ENCODE measurements at places on chromosomes 7 and 10.

GRCh38 chr10:65419629-65420028 lies 1506.2 kb upstream of the LRRTM3 start:
- no peak for DNase-seq

DNA sequence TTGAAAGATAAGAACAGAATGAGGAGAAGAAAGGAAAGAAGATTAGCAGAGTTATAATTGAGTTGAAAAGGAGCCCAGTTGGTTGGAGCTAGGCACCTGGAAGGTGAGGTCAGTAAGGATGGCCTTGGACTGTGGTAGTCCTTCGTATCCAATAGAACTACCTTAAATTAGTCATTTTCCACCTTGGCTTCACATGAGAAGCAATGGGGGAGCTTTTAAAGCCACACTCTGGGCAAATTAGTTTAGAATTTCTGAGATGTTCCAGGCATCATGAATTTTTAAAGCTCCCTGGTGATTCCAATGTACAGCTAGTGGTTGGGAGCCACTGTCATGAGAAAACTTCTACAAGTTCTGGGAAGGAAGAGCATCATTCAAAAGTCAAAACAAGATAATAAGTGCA lies 27.3 kb upstream of the CYP3A5 start:
- no peak for DNase-seq

GRCh38 chr7:158063850-158064610 lies 523.6 kb downstream of the PTPRN2 start:
- DNase-seq: no peak

DNA sequence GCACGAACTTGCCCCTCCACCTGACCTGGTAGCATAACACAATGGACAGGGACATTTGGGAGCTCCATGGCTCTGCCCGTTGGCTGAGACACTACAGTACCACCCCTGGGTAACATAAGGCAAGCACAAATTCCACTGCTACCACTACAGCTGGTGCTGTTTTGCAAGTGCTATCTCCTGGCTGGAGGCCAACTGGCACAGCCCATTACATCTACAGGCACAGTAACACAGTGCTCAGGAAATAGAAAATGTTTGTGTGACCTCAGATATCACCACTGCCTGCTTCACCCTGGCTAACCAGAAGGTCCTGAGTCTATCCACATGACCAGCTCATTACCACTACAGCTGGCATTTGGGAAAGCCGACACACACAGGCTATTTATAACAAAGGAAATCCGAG lies 631.1 kb upstream of the MBL2 start:
- no peak for DNase-seq

DNA sequence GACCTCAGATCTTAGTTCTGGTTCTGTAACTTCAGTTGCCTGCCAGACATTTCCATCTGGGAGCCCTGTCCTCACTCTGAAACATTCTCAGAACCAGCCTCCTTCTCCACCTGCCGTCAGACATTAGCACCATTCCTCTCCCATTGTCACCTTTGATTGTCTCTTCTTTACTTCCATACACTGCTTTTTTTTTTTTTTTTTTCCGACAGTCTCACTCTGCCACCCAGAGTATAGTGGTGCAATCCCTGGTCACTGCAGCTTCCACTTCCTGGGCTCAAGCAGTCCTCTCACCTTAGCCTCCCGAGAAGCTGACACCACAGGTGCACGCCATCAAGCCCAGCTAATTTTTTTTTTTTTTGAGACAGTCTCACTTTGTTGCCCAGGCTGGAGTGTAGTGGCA lies 21.1 kb upstream of the HIPK2 start:
- no peak for DNase-seq

DNA sequence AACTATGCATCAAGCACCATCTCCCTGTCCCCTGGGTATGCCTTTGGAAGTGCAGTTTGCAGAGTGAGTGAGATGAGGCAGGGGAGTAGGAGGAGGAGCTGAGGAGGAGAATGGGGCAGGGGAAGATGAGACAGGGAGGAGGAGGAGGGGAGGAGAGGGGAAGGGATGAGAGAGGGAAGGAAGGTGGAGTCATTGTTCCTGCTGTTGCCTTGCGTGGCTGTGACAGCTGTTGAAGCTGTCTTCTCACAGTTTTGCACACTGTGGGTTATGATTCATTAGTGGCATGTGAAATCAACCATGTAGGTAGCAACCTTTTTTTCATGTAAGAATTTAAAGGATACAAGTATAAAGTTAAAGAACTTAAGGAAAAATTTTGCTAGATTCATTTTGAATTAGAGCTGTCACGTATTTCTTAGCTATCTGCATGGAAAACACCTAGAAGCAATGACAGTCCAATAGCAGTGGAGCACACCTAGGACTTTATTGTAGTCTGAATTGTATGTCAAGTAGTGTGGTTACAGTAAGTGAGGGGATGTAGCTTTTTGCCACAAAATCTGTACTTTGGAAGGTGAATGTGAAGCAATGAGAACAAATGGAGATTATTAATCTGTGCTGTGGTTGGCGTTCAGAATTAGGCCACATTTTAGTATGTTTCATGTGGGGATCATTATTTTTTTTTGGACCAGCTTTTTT lies 21.7 kb downstream of the CCM2 start:
- DNase-seq: no peak

- no peak for DNase-seq
These were observed 29.9 kb downstream of the ZC3HC1 start for GRCh38 chr7:130021105-130021834.

DNA sequence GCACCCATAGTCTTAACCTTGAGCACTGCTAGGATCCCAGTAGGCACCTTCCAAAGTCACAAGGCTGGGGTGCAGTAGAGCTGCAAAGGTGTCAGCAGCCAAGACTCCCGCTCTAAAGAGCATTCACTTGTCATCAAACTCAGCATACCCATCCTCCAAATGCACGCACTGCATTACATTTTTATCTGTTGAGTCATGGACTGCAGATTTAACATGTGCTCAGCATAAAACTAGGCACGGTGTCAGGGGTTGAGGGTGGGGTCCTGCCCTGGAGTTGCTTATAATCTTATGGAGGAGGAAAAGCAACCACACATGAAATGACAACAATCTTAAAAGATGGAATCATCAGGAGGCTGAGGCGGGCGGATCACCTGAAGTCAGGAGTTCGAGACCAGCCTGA lies 102.6 kb downstream of the PARP12 start:
- DNase-seq: no peak

DNA sequence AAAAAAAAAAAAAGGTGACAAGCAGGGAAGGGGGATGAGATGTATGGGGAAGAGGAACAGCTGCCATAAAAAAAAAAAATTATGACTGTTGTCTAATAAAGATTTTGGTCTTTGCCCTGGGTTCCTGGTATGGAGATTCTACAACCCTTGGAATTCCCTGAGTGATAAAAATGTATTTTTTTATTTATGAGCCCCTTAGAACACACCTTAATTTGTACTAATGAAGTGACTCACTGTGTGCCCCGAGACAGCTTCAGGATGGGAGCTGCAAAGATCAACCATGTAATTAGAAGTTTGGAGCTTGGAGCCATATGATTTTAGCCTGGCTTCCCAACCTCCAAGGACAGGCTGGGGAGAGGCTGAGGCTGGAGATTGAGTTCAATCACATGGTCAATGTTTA lies 69.7 kb downstream of the NHLRC2 start:
- DNase-seq: no peak

DNA sequence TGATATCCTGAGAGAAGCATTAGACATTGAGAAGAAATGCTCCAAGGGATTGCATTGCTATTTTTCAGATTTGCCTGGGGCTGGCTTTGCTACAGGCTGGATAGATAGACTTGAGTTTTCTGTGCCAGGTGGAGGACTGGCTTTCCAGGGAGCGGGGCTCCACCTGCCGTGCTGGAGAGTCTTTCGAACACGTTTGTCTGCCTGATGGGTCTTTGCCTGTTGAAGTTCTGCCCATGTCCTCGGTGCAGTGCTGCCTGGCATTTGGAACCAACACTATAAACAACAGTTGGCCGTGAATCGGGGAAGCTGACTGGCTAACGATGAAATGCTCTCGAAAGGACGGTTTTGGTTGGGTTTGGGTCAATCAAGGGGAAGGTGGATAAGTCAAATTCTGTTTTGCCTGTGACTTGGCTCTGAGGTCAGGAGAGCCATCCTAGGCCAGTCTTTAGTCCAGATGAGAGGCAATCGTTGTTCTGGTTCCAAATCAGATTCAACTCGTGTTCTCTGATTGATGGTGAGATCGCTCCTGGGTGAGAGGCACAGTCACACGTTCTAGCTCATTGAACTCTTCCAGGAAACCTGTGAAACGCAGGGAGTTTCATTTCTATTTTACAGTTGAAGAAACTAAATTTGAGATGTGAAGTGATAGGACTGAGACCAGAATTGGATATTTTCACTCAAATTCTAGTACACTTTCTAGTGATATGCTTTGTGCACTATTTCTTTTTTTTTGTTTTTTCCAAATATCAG lies 599.0 kb downstream of the TYW1 start:
- DNase-seq: no peak

DNA sequence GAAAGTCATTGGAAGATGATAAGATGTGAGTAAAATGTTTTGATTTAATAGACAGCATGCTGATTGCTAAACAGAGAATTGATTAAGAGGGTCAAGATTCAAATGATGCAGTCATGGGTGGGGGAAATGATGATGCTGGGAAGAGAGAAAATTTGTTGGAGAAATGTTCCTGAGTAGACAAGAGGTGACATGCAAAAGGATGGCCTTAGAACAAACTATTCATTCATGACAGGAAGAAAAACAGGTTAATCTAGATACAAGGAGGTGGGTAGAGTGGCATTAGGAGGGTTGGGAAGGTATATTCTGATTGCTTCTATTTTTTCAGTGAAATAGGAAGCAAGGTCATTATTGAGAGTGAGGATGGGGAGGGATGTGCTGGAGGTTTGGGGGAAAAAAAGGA lies 146.7 kb downstream of the SEM1 start:
- no peak for DNase-seq

GRCh38 chr10:114166043-114166442 lies 8.0 kb downstream of the CCDC186 start:
- DNase-seq: no peak

DNA sequence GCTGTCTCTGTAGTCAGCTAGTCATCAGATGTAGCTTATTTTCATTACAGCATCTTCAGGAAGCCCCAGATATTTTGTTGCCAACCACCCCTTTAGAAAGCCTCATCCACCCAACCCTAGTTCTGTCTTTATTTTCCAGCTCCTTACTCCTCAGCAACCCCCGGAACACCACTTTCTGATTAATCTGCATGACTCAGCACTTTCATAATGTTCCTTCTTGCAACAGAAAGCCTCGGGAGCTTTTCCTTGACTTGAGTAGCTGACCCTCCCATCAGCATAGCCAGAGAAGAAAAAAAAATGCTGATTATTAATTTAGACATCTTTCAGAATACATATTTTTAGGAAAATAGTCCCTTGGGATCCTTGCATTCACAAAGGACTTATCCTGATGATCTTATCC lies 244.0 kb upstream of the CXCL12 start:
- no peak for DNase-seq

- no peak for DNase-seq
These were observed 37.3 kb downstream of the ZCCHC24 start for GRCh38 chr10:79407811-79408795.

DNA sequence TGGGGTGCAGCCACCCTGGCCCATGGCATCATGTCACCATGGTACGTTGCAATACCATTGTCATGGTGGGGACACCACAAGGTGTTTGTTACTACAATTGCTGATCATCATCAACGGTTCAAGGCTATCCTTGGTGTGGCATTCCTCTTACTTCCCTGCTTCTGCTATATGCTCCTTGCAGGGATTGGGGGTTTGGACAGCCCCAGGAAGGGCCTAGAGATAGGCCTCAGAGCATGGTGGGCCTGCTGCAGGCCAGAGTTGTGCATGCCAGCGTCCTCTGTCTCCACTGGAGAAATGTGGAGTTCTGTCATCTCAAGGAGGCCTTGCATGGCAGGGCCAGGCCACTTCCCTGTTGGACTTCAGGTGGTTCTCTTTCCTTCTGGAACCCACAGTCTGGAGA lies 234.6 kb upstream of the MKI67 start:
- DNase-seq: no peak

GRCh38 chr10:82762641-82763040 lies 887.6 kb downstream of the NRG3 start:
- no peak for DNase-seq

DNA sequence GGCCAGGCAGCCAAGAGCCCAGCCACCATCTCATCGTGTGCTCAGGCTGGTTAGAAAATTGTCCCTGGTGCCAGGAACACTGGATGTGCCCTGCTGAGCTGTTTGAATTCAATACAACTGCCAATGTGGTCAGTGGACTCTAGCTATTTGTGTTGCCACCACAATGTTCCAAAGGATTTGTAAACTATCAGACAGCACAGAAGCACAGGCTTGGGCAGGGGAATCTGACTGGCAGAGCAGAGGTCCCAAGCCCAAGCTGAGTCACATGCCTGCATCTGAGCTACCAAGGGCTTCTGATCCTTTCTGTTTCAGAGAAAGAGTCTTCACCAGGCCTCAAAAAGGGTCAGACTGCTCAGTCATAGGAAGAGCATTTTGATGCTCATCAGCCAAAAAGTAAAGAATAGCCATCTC lies 232.1 kb upstream of the SEMA3C start:
- DNase-seq: no peak

- DNase-seq: no peak
These were observed 49.0 kb upstream of the SEMA3E start for GRCh38 chr7:83697804-83698530.

GRCh38 chr7:44220358-44221112 lies 19.8 kb downstream of the YKT6 start:
- DNase-seq: no peak

- DNase-seq: no peak
These were observed 437.5 kb downstream of the CALN1 start for GRCh38 chr7:71974611-71975010.

DNA sequence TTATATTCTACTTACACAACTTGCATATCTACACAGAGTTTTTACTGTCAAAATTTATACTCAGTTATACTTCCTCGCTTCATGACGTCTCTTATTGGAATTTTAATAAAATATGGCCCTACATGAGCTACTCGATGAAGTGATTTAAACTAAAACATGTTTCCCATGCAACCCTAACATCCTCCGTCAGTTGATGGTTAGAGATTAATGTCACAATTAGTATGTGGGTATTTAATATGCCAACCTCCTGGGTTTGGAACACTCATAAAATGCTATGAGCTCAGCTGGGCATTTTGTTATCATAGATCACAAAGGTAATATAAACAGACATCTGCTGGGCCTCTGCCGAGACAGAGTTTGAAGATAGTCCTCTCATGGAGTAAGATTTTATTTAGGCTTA lies 66.5 kb downstream of the GNAT3 start:
- DNase-seq: no peak

GRCh38 chr7:33237036-33237435 lies 107.7 kb downstream of the BBS9 start:
- DNase-seq: no peak

DNA sequence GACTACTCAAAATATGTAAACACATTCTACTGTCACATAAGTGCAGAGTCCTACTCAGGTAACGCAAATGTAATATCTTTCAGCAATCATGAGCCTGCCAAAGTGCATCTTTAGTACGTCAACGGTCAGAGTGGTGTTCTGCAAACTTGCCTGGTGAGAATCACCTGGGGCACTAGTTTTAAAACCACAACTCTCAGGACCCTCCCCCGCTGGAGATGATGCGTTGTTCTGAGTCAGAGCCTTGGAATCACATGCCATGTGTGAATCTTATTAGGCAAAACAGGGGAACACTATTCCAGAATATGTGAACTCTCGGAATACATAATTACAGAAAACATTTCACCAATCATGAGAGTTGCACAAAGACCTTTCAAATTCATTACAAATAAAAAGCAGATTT lies 115.7 kb downstream of the TPK1 start:
- no peak for DNase-seq

Data from stimulated activated CD4-positive, alpha-beta T cell treated with anti-CD3 and anti-CD28 coated beads, Interleukin-4, amount 100 ng/mL, for 1 hour (primary cell).